ENCODE measurements at places on chromosomes 3 and 15.

GRCh38 chr3:140626856-140627255 lies 51.0 kb upstream of the TRIM42 start:
- DNase-seq, result no peak

DNA sequence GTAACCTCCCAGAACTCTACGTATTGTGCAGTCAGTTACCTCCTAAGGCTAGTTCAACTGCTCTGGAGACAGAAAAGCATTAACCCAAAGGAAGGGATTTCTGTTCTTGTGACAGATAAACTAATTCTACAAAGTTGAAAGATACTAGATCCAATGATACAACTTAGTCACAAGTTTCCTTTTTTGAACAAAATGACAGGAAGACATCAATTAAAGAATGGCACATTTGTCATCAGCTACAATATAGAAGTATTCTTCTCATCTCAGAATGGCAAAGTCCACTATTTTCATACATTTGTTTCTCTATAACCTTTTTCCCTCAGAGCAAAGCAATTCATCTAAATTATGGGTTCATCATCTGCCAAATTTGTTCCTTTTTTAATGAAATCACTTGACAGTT lies 43.7 kb downstream of the ISL2 start:
- DNase-seq, result no peak

- no peak for DNase-seq
These were observed 45.6 kb downstream of the MFSD1 start for GRCh38 chr3:158847452-158847821.

DNA sequence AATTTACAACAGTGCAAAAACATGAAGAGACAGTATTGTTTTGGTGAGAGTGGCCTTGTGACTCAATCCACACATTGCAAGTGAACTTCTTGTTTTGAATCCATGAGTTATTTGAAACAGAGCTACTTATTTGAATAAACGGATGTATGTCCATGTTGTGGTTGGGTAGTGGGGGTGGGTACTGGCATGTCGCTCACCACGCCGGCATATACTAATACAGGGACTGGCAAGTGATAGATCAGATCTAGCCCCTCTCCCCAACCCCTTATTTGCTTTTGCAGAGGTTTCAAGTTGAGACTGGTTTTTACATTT lies 83.8 kb downstream of the EDEM1 start:
- DNase-seq, result peak; percentile 33

DNA sequence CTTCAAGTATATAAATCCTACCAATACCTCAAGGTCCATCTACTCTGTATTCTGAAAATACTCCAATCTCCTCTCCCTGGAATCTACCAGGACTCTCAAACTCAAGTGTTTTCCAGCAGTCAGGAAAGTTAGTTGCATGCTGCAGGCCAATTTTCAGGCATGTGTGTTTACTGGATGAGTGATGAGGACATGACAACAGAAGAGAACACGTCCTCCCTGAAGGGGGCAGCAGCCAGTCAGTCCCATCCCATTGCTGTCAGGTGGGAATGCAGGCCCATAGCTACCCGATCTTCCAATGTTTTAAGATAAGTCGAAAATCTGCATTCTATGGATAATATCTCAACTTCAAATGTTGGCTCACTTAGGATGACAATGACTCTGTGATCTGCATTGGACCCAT lies 496.2 kb downstream of the FHIT start:
- DNase-seq, result no peak

DNA sequence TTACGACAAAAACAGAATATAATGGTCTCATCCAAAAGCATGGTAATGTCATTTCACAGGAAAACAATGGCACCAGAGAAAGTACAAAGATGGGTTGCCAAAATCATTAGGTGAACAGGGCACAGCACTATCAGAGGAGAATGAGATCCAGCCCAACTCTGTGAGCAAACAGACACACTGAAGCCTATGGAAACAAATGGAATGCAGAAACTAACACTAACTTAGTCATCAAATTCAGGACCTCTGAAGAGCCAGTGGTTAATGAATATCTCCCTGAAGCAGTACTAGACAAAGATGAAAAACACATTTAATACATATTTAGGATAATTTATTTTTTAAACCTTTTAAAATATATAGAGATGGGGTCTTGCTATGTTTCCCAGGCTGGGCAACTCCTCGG lies 14.6 kb upstream of the RPS17 start:
- DNase-seq, result no peak

GRCh38 chr3:8239718-8240695 lies 261.6 kb upstream of the LMCD1 start:
- peak; percentile 42 for DNase-seq

GRCh38 chr15:90037961-90038631 lies 37.0 kb downstream of the ZNF710 start:
- no peak for DNase-seq

DNA sequence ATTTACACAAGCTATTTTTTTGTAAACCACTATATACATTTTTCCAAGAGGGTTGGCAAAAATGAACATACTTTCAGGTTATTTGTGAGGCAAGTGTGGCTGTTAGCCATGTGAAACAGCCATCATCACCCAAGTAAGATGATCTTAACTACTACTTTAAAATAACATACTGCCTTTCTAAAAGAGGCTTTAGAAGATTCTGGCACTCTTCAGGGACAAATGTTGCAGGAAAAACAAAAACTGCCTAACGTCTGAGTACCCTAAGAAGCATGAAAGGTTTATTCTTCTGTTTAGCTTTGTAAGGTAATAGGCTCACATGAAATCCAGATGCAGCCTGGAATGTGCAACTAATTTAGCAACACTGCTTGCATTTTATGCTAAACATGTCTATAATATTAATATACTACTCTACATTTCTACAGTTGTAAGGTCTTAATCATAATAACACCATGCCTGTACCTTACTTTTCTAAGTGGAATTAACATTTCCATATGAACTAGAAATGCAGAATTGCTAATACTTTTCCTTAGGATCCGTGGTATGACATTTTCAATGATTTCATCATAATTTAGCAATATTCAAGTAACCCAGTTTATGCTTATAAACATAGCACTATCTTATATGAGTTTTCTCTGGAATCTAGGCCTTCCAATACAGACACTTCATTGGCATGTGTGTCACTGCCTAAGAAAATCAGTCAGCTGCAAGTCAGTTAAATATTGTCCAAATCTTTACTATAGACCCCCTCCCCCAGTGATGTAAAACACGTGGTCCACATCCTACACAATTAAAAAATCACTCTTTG lies 4.5 kb upstream of the LSAMP start:
- DNase-seq, result no peak

DNA sequence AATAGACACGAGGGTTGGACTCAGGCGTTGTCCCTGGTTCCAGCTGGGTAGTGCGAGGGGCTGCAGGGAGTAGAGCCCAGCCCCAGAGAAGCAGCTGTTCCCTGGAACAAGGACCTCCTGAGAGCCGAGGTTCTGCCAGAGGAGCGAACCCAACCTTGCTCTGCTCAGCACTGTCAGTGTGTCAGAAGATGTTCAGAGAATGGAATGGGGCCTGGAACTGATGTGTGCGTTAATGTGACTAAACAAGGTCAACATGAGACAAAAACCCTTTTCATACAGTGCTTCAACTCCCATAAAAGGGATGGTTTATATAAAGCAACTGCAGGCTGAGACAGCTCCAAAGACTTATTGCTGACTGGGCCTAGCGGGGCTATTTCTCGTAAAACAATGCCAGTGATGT lies 35.5 kb upstream of the HACD2 start:
- no peak for DNase-seq

All from NCI-H526 treated with DMSO at 0.1 percent for 48 hours (cell line).